ENCODE measurements at places on chromosomes 3 and 15. TPM values are rescaled to one million over a fixed set of nuclear protein-coding genes. Genes with fewer than 3 reads are reported as not detected.

ARGFX gene
- not detected for polyA plus RNA-seq

GDPGP1 gene
- 4.8 TPM for polyA plus RNA-seq

IL17RD gene
- 4.4 TPM for polyA plus RNA-seq

ECE2 gene
- polyA plus RNA-seq = not detected

ZNF501 gene
- polyA plus RNA-seq = 1.5 TPM

HTR3D gene
- polyA plus RNA-seq = not detected

SLC12A8 gene
- polyA plus RNA-seq = 5.4 TPM

CHDH gene
- polyA plus RNA-seq = 26.5 TPM

SH2D7 gene
- not detected for polyA plus RNA-seq

IGF1R gene
- 6.5 TPM for polyA plus RNA-seq

TRPC1 gene
- 3.2 TPM for polyA plus RNA-seq

All from kidney (tissue), 22 donors.